ENCODE measurements at places on chromosomes 4 and X.

- no peak for DNase-seq
Observed at GRCh38 chrX:1336948-1337779, 579 bp downstream of the IL3RA start.

- DNase-seq = no peak
Observed at GRCh38 chr4:19074036-19074435, 1052.5 kb upstream of the LCORL start.

DNA sequence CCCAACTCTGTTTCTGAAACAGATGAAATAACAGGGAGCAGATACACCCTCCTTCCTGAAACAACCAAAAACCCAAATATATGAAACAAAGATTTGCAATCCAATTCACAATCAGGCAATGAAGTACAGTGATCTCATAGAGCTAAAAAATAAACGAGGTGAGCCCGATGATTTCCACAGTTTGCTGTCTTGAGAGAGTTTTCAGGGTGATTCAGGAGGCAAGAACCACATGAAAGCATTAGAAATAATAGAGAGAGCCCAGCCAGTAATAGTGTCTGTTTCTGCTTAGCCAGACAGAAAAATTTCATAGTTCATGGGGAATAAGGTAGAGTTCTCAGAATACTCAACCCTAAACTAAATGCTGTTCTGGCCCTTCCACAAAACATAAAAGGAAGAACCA is 296.2 kb downstream of the PDHA2 start:
- no peak for DNase-seq

DNA sequence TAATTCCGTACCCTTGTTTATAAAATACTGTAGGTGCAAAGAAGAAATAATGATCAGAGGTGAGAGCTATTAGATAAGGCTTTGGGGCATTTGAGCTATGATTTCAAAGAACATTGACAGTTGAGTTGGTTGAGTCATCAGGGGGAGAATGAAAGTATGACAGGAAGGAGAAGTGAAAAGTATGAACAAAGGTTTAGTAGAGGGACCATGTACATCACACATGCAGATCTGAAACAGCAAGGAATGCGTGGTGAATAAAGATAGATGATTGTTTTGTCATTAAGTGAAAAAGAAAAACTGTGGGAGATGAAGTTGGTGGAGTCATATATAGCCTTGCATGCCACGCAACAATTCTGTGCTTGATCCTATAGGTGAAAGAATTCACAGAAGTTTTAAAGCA is 163.1 kb downstream of the ARAP2 start:
- no peak for DNase-seq

- DNase-seq = no peak
Observed at GRCh38 chr4:186304866-186305505, 39.0 kb downstream of the F11 start.

- DNase-seq = no peak
Observed at GRCh38 chr4:57043347-57044251, 64.9 kb downstream of the POLR2B start.

GRCh38 chr4:105622269-105622668 is 69.8 kb downstream of the ARHGEF38 start:
- no peak for DNase-seq

- DNase-seq = peak; percentile 87
Observed at GRCh38 chr4:20251796-20252655, at the start of gene SLIT2. SLIT2 (plus strand) TSS chr4:20251905; CDS start chr4:20253816, 1,911 bp downstream.

DNA sequence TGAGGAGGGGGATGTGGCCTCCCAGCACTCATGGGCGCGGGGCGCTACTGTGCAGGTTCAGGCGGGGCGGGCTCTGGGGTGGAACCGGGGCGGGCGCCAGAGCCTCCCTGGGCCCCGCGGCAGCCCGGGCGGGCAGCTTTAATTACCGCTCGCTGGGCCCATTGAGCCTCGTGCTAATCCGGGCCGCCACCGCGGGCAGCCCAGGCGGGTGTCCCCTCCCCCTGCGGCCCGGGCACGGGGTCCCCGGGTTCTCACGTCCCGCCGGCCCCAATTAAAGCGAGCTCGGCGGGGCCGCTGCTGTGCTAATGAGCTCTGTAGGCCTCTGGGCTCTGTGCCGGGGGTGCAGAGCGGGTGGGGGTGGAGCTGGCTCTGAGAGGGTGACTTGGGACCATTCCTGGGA is 22.8 kb upstream of the FGFR3 start:
- no peak for DNase-seq

DNA sequence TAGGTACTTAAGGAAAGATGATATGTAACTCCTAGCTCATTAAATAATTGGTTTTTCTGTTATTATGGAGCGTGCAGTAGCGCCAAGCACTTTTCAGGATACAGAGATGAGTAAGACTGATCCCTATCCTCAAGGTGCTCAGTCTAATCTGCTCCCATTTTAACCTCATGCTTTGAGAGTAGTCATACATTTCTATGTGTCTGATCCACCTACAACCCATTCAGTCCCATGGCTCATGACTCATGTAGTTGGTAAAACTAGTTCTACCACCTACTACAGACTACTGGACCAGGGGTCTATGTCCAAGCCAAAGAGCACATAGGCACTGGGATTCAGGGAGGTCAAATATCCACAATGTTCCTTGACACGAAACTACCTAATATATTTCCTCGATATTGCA is 60.8 kb downstream of the TMEM154 start:
- no peak for DNase-seq

DNA sequence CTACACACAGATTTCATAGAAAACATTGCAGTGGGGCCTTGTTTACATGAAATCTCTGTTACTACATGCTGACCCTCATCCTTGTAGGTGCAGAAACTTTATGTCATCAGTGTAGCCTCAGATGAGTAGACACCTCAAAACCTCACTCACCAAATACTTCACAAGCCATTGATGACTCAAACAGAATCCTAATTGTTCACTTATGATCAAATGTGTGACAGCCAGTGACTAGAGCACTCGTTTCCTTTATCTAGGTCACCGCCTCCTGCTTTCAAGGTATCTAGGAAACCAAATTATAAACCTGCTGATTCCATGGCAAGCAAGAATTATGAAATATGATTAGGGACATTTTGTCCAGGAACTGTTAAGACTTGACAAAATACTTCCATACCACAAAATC is 255.8 kb upstream of the GPRIN3 start:
- DNase-seq = no peak

DNA sequence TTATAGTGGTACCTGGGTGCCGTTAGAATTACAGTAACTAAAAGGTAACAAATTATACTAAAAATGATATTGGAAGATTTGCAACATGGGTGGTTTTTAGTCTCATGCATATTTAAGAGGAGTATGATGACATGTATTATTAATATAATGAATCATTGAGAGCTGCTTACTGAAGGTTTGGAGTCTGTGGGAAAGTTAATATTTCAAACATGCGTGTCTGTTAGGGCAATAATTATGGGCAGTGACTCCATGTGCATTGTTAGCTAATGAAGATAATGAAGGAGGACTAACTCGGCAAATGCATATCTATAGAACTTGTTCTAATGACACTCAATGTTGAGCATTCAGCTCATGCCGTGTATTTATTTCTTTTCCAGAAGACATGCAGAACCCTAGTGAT is 47.1 kb downstream of the MTHFD2L start:
- no peak for DNase-seq

GRCh38 chrX:56995271-56995994 is at the start of gene SPIN3:
SPIN3 (minus strand) TSS chrX:56995541; CDS start chrX:56994947, 594 bp downstream.
- peak; percentile 78 for DNase-seq

GRCh38 chrX:42837101-42837726 is 59.3 kb upstream of the PPP1R2C start:
- no peak for DNase-seq

DNA sequence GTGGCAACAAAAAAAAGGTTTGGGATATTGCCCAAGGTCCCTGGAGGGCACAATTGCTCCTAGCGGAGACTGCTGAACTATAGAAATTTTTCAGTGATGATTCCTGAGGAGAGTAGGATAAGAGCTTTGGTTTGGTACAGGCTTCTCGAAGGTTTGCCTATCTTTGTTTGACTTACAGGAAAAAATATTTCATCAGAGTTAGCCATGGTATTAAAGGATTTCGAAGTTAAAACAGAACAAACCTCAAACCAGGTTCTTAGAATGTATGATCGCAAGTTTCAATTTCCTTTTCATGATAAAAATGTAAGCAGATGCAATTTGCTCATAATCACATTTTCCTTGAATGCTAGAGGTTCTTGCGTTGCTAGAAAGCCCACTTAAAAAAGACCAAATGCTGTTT is 1.7 kb downstream of the EGFL6 start:
- DNase-seq = no peak

- DNase-seq = no peak
Observed at GRCh38 chrX:10121787-10122186, 35.0 kb upstream of the CLCN4 start.

DNA sequence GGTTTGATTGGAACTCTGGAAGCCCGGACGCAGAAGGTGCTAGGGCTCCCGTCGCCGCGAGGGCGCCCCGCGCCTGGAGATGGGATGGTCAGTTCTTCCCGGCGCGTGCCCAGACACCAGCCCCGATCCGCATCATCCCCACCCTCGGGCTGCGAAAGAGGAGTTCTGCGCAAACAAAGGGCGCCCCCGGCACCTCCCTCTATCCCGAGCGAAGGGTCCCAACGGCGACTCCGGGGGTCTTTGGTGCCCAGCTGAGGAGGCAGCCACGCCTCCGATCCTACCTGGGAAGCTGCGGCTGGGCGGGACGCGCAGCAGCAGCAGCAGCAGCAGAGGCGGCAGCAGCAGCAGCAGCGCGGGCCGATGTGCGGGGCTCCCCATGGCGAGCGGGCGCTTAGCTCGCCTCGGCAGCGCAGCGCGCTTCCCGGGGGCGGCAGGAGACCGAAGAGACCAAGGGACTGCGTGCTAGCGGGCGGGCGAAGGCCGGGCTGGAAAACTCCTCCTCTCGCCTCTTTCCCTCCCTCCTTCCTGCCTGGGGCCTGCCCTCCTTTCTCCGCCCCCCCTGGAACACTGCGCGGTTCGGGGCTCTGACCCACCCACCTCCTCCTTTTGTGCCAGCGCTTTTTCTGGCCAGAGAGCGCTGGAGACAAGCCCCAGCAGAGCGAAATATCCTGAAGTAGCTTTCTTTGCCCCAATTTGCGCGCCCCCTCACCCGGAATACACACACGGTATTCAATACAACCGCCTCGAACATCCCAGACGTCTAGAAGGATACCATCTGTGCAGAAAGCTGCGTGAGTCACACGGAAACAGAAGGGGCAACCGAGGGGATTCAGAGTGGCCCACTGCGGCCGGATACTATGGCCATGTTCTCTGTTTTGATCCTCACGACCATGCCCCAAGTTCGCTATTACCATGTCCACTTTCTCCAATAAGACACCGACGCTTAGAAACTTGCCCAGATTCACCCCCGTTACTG is at the start of gene SRPX:
Gene SRPX, minus strand, starts transcription at position 457 of the 976 bp plus-strand sequence. Its CDS starts 79 bp downstream, at position 378.
- peak; percentile 11 for DNase-seq

Data from endothelial cell (in vitro differentiated cells).